Substantia nigra (tissue), 51 donors: ENCODE measurements at places on chromosomes 5 and 9.

- no peak for DNase-seq
These were observed 210.1 kb downstream of the PAX5 start for GRCh38 chr9:36823934-36824333.

- no peak for DNase-seq
These were observed 243.2 kb downstream of the ARHGAP26 start for GRCh38 chr5:143013176-143013891.

GRCh38 chr9:86721843-86722705, 225.2 kb downstream of the GAS1 start:
- DNase-seq = no peak

DNA sequence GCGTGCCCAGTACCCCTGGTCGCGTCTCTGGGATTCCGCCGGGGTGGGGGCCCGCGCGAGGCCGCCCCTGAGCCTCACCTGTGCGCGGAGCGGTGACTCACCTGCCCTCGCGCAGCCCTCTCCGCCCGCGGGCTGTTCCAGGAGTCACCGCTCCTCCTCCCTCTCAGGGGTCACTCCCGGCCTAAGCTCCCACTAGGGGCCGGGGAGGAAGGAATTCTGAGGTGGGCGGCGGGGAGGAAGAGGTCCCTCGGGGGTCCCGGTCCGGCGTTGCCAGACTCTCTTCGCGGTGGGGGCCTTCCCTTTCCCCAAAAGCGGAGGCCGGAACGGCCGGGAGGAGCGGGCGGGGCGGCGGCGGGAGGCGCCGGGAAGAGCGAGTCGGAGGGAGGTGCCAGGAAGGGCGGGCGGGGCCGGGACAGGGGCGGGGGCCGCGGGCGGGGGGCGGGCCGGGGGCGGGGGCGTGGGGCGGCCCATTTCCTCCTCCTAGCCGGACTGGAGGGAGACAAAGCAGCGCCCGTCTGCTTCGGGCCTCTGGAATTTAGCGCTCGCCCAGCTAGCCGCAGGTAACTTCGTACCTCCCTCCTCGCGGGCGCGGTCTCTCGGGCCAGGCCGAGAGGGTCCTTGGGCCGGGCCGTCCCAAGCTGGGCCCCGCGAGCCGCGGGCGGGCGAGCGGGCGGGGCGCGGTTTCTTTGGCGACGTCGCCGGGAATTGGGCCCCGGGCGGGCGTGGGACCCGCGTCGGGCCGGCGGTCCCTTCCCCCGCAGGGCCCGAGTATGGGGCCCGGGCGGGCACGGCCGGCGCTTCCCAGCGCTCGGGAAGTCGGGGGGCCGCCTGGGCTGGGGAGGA, at the start of gene CTNNA1:
Gene CTNNA1 (plus strand): TSS at position 475 of the 843 bp plus-strand sequence. CDS start 28,500 bp downstream, outside the sequence.
- peak; percentile 42 for DNase-seq

DNA sequence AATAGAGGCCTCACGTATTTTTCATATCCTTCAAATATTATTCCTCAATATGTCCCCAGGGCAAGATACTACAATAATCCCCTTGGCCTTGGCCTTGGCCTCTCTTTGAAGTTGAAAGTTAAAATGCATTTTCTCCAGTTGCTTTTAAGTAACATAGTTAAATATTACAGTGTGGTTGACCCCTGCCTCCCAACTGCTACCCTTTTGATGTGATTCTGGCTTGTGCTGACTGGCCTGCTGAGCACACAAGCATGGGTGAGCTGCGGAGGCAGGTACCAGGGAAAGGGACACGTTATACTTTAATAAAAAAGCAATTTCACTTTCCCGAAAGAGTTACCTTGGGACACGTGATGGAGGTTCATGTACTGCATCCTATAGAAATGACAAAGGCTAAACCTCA, 17.9 kb upstream of the TMEM252 start:
- DNase-seq = no peak

GRCh38 chr5:124050120-124050770, 538.3 kb downstream of the CSNK1G3 start:
- DNase-seq = no peak

DNA sequence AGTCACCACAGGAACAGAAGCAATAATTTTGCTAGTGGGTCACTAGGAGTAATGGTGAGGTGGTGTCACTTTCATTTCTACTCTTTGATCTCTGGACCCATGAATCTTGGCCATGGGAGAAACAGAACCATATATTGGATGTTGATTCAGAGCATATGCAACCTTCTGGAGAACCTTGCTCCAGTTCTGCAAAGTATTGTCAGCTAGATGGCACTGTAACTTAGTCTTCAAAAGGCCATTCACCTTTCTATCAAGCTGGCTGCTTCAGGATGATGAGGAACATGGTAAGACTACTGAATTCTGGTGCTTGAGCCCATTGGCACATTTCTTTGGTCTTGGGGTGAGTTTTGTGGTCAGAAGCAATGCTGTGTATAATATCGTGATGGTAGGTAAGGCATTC, 129.1 kb upstream of the FBN2 start:
- DNase-seq = no peak
